Bone marrow (tissue), 2 donors: ENCODE measurements at places on chromosomes 3 and 15.

GRCh38 chr3:183192650-183193300 is 30.2 kb upstream of the LAMP3 start:
- DNase-seq: no peak

DNA sequence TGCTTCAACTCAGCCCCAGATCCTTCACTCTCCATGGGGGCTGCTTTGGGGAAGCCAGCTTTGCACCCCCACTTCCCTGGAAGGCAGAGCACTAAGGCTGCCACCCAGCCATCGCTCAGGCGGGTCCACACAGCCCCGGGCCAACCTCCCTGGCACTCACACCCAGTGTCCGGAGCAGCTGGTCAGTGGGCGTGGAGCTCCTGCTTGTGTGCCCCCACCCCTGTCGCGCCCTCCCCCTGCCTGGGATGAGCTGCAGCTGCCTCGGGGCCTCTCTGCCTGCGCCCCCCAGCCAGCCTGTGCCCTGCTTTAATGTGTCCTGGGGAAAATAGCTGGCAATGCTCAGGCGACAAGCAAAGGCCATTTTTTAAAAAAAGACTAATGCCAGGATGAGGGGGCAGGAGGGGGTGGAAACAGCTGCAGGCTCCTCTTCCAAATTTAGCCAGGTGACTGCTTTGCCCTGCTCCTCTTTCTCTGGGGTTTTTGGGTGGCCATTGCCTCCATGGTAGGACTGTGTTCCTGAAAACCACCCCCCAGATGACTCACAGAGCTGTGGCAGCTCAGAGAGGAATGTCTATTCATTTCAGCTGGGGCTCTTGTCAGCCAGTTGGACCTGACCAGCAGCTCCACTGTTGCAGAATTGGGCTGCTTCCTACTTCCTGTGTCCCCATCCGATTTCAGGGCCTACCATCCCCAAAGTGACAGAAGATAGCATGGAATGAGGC is 65.0 kb downstream of the CEMIP start:
- no peak for DNase-seq

DNA sequence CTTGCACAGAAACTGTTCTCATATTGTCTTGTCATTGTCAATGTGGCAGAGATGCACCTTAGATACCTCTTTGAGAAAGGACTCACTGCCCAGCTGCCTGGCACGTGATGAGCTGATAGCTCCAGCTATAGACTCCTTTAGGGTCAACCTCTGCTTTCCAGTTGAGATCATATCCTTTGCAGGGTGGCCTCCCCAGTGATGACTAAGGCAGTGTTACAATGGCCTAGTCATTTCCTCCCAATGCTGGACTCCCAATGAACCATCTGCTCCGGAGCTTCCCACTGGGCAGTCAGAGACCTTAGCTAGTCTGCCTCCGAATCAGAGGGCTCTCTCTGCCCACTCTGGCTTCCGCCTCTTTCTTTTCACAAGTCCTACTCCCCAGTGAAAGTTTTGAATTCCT is 79.5 kb downstream of the CHRD start:
- no peak for DNase-seq

DNA sequence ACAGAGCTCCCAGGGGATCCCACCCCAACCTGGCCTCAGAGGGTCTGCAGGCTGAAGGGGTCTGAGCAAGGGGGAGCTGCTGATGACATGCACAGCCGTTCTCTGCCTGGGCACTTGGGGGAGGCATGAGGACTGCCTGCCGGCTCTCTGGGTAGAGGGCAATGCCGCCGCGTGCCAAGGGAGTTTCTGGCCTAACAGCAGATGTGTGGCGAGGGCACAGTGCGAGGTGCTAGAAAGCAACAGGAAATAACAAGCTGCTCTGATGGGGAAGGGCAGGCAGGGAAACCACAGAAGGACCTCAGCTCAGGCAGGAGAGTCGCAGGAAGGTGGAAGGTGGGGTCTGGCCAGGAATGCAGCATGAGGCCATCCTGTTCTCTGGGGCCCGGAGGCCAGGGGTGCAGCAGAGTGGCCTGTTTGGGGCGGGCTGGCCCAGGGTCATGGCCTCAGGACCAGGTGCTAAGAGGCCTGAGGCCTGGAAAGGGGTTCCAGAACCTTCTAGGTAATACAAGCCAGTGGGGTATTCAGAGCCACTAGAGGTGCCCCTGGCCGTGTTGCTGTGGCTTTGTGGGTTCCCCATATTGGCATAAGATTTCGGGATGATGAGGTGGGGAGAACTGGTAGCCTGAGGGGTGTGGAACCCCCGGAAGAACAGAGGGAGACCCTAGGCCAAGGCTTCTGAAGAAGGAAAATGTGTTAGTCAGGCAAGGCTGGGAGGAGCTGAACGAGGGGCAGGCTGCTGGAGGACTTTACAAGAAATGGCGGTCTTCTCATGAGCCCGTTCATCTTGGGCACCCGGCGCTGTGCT is 41.2 kb downstream of the RGMA start:
- peak; percentile 11 for DNase-seq

DNA sequence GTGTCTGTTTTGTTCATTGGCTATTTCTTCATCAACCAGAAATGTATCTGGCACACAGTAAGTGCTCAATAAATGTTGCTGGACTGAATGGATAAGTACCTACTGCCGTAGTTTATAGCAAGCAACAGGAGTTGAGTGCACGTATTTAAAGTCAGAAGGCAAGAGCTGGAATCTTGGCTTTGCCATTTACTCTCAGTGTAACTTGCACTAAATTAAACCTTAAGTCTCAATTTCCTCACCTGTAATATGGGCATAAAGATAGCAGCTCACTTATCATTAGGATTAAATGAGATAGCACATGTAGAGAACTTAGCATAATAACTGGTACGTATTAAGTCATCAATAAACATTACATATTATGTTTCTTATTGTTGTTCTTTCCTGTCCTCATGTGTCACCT is 13.0 kb upstream of the FAM174B start:
- no peak for DNase-seq

DNA sequence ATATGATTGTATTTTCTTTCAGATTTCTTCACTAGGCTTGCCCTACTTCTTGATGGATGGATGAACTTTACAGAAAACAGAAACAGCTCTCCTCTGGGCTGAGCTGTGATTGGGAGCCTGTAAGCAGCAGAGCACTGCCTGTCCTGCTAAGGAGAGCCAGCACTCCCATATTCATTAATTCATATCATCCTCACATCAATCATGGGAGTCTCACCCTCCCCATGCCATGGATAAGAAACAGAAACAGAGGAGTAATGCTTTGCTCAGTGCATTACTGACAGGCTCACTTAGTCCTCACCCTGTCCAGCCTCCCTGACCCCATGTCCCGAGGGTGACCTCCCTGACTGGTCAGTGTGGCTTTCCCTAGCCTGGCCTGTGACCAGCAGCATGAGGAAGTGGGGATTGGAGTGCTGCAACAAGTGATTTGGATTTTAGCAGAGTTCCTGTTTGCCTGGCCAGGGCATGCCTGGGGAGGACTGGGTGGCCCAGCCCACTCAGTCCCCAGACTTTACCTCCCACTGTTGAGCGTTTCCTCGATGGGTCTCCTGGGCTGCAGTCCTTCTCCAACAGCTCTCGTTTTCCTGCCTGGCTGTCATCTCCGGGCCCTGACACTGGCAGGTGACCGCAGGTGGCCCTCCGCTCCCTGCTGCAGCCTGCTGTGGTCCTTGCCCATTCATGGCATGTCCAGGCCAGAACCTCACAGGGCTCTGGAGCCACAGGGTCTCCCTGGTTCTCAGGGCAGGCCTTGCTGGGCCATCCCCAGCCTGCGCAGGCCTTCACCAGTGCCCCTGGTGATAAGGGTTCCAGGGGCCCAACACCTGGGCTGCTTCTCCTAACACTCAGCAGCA is 1.3 kb upstream of the TMIE start:
- peak; percentile 12 for DNase-seq

DNA sequence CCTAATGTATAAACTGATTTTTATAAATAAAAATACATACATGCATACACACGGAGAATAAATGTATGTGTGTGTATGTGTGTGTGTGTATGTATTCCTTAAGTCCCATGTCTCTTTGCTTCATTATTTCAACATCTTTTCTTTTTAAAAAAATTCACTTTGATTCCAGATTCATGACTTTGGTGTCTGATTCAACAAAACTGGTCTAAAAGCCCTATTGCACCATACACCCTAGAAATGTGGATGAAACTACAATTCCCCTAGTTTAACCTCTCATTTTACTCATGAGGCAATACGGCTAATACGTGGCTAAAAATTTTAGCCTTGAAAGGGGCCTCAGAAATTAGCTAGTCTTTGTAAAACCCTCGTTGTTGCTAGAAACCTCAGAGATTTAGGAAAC is 228.1 kb downstream of the ADAMTS9 start:
- DNase-seq: no peak

DNA sequence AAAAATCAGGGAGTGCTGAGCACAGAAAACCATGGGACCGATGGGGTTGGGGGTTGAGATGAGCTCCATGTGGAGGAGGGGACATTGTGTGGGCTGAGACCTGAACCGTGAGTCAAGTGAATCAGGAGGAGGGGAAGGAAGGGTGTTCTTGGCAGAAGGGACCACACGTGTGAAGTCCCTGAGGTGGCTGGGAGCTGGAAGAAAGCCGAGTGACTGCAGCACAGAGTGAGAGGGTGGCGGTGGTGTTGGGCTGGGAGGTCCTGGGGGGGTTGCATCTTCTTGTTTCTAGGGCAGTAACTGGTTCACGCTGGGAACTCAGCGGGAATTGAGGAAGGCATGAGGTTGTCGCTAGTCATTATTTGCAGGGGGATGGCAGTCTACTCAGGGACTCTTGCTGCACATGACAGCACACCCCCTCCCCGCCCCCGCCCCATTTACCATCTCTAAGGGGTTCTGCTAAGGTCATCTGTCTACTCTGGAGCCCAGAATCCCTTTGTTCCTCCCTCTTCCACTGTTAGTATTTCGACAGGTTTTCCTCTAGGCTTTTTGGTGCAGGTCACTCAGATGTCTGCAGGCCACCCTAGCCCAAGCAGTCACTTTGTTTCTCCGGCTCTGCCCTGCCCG is 254.3 kb downstream of the TLE3 start:
- DNase-seq: no peak
